ENCODE measurements at places on chromosomes 6 and 20.
A peak's percentile ranks its signal among the peaks of the same experiment; 100 is the strongest.

DNA sequence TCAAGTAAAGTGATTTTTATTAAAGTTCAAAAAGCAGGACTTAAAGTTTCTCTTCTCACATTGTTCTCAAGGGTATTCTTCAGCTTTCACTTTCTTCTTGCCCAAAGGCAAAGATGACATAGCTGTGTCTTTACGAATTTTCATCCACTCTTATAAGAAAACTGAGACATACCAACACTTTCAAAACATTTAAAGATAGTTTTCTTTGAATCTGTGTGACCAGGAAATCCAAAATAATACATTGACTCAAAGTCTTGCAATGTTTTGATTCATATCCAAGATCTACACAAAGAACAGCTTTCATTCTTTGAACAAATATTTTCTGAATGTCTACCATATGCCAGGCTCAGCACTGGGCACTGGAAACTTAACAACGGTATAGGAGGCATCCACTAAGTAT, 117.9 kb downstream of the SIM1 start:
- DNase-seq: no peak

DNA sequence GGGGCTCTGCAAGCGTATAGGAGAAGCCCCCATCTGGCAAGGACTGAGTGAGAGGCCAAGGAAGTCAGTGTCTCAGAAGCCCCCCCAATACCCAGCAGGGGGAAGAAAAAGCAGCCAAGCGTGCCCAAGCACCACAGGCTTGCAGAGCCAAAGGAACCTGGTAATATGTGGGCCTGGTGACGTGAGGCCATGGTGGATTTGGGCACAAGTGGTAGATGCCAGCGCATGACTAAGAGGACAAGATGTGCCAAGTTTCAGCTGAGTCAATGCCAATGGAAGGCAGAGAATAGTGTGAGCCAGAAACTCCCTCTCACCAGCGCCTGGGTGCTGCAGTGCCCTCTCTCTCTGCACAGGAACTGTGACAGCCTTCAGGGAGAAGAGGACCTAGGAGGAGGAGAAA, 110.0 kb downstream of the QRSL1 start:
- DNase-seq: no peak

- DNase-seq: no peak
These were observed 136.1 kb downstream of the INSM1 start for GRCh38 chr20:20503777-20504530.

GRCh38 chr6:83431545-83432155, 799 bp upstream of the ME1 start:
- DNase-seq: no peak

DNA sequence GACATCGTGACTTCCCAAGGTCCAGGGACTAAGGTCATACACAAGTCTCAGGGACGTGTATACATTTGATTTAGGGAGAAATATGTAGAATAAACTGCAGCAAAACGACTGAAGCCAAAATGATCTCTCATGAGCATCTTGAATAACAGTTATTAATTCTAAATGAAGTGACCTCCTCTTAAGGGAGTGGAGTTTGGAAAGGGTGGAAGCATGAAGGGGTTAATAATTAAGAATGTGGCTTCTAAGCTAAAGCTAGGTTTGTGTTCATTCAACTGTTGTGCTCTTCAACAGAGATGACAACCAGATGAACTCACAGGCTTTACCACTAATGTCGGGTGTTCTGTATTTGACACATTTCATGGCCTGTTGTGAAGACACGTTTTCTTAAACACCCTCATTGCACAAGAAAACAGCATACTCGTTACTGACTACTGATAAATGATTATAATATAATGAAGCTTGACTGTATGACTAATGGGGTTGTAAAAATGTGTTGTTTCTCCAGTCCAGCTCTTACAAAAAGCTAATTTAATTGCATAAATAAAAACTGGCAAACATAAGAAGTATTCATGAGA, 1.5 kb downstream of the PPP1R14C start:
- no peak for DNase-seq

- no peak for DNase-seq
These were observed 13.6 kb upstream of the RIPOR3 start for GRCh38 chr20:50704971-50705370.

GRCh38 chr6:17905611-17906592, 81.5 kb downstream of the KIF13A start:
- no peak for DNase-seq

DNA sequence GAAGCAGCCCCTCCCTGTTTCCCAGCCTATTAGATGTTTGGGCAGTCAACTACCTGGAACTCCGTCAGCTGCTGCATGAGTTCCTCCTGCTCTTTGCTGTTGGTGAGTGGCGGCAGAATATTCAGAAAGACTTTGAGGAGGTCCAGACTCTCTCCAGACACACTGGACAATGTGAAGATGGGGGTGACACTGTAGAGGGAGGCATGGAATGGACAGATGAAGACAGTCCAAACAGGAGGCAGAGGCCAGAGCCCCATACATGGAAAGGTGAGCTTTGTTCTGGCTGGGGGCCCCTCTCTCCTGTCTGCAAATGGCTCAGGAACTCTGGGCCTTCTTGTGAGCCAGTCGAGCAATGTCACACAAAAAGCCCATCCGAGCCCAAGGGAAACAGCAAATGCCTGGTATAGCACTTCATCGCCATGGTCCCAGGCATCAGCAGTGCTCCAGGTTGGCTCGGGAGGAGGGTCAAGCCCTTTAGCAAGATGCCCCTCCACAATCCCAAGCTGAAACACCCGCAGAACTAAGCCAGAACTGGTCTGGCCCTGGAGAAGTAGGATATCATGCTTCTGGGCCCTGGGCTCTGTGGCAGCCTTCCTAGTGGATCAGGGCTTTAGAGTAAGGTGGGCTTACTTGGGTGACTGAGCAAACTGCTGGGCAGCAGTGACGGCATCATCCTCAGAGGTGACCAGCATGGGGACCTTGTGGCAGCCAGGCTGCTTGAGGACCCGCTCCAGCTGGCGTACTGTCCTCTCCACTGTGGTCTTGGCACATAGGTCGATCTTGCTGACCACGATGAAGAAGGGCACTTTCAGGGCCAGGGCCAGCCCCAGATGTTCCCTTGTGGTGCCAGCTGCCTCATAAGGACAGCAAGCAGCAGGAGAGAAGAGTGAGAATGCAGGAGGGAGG, 4.9 kb downstream of the GTPBP2 start:
- DNase-seq: no peak

DNA sequence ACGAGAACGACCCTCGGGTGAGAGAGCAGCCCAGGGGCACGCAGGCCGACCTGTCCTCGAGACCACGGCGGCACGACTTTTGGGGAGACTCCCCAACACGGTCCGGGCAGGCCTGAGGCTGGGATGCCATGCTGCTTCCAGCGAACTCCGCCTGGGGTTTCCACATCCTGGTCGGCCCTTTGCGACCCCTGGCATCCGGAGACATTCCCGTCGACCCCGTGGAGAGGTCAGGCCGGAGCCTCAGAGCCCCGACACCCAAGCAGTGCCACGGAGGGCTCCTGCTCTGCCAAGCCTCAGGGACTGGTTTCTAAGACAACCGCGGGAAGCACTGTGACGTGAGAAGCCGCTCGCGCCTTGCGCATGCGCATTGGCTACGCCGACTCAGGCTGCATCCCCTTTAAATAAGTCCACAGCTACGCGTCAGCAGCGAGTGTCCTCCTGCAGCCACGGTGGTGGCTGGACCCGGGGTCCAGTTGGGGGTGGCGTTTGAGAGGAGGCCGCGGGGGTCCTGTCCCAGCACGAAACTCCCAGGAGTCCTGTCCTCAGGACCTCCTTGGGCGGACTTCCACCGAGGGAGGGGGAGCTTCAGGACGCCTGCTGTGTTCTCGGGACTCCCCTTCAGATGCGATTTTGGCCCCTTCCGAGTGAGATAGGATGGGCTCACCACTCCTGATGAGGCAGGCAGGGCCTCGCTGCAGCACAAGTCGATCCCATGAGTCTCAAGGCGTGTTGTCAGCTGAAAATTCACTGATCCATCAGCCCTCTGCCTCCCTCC, 1089.3 kb upstream of the DEFB115 start:
- DNase-seq: peak; percentile 15

GRCh38 chr6:19443411-19443810, 393.8 kb upstream of the ID4 start:
- DNase-seq: no peak

- no peak for DNase-seq
These were observed 156.1 kb upstream of the NOX3 start for GRCh38 chr6:155611742-155612141.

DNA sequence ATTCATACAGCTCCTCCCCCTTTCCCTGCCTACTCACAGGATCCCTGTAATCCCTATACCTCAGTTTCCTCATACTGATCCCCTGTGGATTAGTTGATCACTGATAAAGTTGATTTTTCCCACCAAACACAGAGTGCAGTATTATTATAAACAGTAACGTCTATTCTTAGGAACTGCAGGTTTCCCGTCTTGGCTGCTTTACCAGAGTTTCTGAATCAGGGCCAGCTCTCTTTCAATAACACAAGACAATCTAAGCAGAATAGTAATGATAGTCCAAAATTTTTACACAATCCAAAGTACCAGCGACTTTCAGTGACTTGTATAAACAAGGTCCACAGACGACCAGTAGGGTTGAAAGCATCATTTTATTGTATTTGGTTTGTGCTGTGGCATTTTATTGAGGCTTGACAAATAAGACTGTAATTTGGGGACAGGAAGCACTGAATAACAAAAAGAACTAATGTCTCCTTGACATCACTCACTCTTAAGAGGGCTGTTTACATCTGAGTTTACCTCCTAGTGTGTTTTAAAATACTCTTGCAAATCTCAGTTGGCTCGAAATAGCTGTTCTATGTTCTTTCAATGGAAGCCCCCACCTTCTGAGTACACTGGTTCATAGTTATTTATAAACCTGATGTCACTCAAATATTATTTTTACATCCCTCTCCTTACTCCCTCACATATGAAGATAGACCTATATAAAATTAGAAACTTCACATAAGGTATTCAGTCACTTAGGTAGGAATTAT, 6.1 kb upstream of the JARID2 start:
- DNase-seq: no peak

Measured in effector memory CD4-positive, alpha-beta T cell (primary cell).